ENCODE measurements at places on chromosomes 12 and 14.

- DNase-seq: peak; percentile 47
Observed at GRCh38 chr12:119060847-119061796, 79.8 kb downstream of the SRRM4 start.

- DNase-seq: no peak
Observed at GRCh38 chr14:99288948-99289347, 17.0 kb upstream of the BCL11B start.

DNA sequence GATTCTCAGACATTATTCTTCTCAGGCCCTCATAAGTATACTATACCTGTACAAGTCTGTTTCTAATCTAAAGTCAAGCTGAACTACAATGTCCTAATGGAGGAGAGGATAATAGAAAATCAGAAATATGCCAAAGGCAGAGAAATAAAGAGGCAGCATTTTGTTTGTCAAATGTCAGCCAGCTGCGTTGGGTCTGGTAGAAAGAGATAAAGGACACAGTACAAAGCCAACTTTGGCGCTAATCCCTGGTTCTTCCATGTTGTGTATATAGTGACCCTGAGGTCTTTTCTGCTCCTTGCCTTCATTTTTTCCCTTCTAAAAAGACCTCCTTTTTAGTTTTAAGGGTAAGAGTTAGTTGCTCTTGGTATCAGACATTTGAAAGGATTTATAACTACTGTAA is 103.1 kb downstream of the PRICKLE1 start:
- no peak for DNase-seq

DNA sequence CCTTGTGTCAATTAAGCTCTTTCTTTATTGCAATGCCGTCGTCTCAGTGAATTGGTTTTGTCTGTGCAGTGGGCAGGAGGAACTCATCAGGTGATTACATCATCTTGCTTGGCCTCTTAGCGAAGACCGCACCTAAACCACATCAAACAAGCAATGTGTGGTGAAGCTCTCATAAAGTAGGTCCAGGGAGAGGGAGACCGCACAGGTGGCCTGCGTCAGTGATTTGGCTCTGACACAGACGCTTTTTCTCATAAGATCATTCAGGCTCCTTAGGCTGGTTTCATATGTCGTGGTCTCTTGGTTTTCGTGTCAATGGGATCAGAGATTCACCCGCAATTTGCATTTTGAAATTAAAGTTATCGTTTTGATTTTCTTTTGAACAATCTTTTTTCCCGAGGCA is 6.7 kb upstream of the TESC start:
- DNase-seq: no peak

GRCh38 chr12:54504550-54504949 is 7.0 kb downstream of the NCKAP1L start:
- no peak for DNase-seq

GRCh38 chr12:52127683-52128450 is 48.4 kb downstream of the SMIM41 start:
- DNase-seq: peak; percentile 4

DNA sequence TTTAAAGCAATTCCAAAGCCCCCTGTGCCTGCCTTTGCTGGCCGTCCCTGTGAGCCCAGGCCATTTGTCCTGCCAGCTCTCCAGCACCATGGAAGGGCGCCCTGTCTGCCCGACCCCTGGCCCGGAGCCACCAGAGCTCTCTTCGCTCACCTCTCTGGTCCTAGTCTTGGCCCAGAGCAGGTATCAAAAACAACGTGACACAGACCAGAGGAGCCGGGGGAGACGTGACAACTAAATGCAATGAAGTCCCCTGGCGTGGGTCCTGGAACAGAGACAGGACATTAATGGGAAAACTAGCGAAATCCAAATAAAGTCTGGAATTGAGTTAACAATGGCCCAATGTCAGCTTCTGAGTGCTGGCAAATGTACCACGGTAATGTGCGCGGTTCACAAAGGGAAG is 83.2 kb upstream of the DIO3 start:
- DNase-seq: no peak

DNA sequence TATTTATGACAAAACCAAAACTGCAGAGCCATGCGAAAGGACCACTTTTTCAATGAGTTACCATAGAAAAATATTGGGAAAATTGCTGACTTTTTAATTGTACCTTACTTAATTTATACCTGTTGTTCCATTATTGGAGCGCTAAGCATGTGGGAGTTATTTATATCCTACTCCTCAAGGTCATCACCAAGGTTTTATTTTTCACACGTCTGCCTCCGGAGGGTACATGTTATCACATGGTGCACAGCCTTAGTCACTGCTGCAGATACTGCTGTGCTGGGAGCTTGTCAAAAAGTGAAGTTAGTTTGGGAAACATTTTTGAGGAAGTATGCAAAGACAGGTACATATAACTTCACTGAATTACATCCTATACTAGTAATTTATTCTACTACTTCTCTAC is 1444.3 kb downstream of the AACS start:
- no peak for DNase-seq

DNA sequence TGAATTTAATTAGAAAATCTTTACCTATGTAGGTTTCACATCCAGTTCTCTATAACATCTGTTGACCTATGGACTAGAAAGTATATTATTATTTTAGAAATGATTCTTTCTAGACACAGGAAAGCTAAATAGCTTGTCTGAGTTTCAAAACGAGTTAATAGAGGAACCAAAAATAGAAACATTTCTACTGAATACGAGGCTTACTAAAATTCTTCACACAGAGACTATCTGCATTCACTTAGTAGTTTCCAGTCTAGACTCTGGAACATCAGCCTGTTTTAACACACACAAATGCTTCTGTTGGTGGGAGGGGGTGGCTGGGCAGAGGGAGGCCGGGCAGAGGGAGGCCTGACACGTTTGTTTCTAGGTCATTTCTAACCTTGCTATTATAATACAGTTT is 29.7 kb downstream of the RGS6 start:
- DNase-seq: no peak

DNA sequence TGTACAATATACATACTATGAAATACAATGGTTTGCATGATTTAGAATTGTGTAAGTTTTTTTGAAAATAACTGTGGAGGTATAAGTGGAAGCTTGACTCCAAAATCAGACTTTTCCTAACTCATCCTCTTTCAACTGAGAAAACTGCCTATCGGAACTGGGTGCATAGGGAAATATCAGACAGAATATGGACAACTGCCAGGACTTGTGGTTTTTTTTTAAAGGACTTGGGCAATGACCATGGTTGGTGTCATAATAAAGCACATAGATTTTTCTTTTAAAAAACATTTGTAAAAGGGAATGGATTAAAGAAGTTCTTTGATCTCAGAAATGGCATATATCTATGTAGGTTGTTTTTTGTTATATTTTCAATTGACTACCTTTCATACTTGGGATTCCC is 53.3 kb upstream of the LRRK2 start:
- no peak for DNase-seq

DNA sequence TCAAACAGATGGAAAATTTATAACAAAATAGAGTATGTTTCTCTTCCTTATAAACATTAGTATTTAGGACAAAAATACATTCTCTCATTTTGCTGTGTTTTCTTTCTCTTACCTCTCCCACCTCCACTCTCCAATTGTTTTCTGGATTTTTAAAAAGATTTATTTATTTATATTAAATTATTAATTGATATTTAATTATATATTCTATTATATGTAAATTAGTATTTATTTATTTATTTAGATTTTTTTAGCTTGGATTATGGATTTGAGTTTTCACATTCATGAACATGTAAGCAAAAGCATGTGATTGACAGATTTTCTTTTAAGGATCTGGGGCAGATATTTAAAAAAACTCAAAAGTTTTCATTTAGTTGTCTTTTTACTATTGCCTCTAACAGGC is 35.6 kb downstream of the SCN8A start:
- DNase-seq: no peak

GRCh38 chr12:131102991-131103668 is 149.4 kb downstream of the ADGRD1 start:
- DNase-seq: no peak

DNA sequence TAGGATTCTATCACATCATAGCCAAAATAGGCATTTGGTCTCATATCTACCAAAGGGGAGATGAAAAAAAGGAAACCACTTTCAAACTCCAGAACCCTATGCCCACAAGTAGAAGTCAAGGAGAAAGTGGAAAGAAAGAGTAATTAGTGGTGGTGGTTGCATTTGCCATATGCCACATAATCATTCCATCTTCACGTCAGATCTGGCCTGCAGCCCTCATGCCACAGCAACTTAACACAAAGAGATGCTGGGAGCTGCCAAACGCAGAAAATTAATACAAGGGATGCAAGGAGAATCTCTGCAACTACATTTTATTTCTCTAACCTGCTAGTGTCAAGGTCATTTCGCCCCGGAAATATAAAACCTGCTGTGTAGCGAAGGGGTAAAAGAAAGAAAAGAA is 148.6 kb upstream of the FOXN3 start:
- no peak for DNase-seq

- no peak for DNase-seq
Observed at GRCh38 chr12:6469609-6470374, 685 bp downstream of the VAMP1 start.

DNA sequence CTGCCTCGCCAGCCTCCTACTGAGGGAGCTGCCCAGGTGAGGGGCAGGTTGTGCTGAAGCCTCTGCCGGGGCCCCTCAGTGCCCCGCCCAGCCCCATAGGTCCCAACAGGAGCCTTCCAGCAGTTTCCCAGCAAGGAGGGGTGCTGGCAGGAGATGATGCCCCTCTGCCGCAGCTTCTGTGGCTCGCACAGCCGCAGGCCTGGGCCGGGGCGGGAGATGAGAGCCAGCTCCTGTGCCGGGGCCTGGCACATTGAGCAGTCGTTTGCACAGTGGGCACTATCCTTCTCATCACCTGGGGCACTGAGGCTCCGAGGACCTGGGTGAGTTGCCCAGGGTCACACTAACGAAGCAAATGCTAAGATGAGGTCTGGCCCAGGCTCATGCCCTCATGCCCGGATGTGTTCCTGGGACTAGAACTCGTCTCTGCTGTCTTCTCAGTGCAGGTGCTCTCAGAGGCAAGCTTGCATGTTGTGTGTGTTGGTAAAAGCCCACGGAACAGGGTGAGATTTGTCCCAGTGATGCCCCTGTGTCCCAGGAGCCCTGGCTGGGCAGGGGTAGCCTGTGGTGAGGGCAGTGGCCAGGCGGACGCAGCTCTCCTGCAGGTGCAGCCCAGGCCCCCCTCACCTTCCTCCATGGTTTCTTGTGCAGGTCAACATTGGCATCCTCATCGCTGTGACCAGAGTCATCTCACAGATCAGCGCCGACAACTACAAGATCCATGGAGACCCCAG is 177.5 kb downstream of the ADGRD1 start:
- no peak for DNase-seq

DNA sequence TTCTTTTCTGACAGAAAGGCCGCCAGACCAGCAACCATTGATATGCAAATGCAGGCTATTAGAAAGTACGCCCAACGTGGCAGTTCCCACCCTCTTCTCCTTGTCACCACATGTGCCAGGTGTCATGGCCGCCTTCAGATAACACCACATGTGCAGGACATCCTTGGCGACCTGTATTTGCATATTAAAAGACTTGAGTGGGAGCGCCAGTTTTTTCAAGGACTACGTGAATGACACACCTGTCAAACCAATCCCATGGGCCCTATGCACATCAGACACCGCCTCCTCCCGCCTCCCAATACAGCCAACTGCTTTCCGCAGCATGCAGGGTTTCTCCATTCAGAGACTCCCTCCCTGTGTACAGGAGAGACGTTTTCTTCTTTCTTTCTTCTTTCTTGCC is 318.6 kb upstream of the FAR2 start:
- DNase-seq: no peak

- no peak for DNase-seq
Observed at GRCh38 chr12:47356129-47356700, 276.5 kb upstream of the AMIGO2 start.

DNA sequence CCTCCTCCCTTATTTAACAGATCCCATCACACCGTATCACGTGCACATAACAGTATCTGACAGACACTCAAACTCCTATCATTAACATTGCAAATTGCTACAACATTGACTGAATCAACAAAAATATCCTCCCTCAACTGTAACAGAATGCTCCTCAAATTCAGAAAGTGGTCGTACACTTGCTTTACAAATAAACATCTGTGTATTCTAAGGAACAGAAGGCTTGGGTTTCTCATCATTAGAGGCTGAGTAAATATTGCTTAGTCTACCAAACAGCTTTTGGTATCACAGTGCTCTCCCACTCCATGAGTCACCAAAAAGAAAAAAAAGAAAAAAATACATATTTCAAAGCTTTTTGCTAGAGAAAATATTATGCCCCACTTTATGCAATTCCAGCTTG is 23.9 kb downstream of the FERMT2 start:
- no peak for DNase-seq

DNA sequence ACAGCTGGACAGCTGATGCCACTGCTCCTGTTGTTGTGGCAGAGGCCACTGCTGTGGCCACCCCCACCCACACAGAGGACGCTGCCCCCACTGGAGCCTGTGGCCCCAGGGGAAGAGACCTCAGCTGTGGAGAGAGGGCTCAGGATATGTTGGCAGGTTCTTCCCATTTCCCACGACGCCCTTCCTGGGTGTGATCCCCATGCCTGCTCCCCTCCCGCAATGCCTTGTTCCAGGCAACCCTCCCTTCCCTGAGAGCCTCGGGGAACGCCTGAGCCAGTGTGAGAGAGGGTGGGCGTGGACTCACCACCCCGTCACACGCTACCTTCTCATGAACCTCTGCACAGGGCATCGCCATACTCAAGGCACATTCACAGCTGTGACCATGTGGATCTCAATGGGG is 5.7 kb upstream of the KRT82 start:
- no peak for DNase-seq

DNA sequence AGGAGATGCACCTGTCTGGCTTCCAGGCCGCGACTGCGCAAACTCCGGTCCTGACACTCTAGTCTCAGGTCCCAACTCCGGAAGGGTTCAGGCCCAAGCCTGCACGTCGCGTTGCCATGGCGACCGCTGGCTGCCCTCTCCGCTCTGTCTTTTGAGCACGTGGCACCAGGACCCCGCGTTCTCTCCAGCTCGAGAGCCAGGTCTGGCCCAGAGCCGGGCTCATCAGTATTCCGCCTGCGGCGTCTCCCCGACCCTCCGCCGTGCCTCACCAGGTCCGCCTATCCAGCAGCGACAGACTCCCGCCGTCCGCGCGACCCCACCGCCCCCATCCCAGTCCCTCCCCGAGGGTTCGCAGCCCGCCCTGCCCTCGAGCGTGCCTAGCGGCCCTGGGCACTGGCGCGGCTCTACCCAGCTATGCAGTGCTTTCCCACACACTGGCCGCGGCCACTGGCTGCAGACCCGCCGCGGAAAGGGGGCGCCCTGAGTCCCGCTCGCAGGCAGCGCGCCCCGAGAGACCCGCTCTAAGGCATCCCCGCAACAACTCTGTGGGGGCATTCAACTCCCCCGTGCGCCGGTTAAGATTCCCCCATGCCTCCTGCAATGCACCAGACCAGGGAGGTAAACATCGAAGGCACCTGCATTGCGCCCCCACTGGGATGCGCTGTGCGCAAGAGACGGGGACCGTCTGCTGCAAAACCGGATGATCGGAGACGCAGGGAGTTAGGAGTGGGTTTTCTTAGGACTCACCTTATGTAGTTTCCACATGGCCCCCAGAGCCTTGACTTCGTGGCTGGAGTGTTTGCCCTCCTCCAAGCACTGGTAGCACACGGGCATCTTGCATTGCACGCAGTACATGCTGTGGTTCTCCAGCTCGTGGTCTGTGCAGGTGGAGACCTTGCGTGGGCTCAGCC is 1.3 kb downstream of the TRIM9 start:
- peak; percentile 49 for DNase-seq

Measured in HEK293T (cell line).